ENCODE measurements at places on chromosomes 6 and 20. TPM values are rescaled to one million over a fixed set of nuclear protein-coding genes. Genes with fewer than 3 reads are reported as not detected.

- no peak for ATAC-seq
Measured at GRCh38 chr20:47032933-47033578, 138.4 kb downstream of the EYA2 start.

GRCh38 chr20:54133434-54134427, 40.1 kb downstream of the CYP24A1 start:
- ATAC-seq, result no peak

DNA sequence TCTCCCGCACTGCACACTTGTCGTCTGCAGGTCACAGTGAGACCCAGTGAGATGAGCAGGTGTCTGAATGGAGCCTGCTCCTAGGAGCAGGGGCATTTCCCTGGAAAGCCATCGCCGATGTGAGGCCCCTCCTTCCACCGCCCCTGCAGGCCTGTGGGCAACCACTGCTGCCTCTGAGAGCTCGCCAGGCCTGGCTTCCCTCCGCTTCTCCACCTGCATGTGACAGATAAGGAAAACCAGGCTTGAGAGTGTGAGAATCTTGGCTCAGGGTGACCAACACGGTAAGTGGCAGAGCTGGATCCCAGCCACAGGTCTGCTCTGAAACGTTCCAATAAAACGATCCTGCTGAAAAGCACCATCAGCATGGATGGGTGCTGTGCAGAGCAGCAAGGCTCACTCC, 332.8 kb downstream of the CDH4 start:
- ATAC-seq, result no peak

- peak; percentile 26 for ATAC-seq
Measured at GRCh38 chr6:131910219-131910589, 41.0 kb downstream of the CCN2 start.

DNA sequence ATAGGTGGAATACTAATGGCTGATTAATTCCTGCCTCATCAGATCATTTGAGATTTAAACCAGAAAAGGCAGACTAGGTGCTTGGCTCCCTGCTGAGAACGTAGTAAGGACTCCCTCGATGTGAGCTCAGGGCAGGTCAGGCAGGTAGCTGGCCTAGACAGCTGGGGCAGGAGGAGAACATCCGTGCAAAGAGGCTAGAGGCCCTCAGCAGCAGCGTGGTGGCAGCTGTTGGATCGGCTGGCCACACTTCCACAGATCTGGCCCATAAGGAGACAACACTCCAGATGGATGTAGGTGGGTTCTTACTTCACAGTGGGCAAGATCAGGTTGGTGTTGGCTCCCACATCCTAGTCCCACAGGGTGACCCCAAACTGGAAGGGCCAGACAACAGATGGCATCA, 38.5 kb downstream of the EYA2 start:
- no peak for ATAC-seq

Gene GPR63
- total RNA-seq, result 1.7 TPM

Gene HCK
- 0.13 TPM for total RNA-seq

Gene TRIM15
- total RNA-seq, result not detected

Gene ADISSP
- total RNA-seq, result 66.0 TPM
